CD4-positive, alpha-beta T cell treated with Interleukin-4 for 1 hour (primary cell): ENCODE measurements at places on chromosomes 2 and 18.

- DNase-seq = no peak
Measured at GRCh38 chr2:24832521-24832920, 39.3 kb downstream of the CENPO start.

- no peak for DNase-seq
Measured at GRCh38 chr2:124065636-124066035, 40.5 kb downstream of the CNTNAP5 start.

- no peak for DNase-seq
Measured at GRCh38 chr18:7923105-7923504, 356.0 kb downstream of the PTPRM start.

- no peak for DNase-seq
Measured at GRCh38 chr2:144671695-144672455, 152.0 kb upstream of the ZEB2 start.

- no peak for DNase-seq
Measured at GRCh38 chr2:73984203-73984921, at the start of gene TET3. TSS of gene TET3 (plus strand) at chr2:73984910. CDS start at chr2:73986404, 1,494 bp downstream.
